Stimulated activated CD4-positive, alpha-beta T cell treated with anti-CD3 and anti-CD28 coated beads, TNF-alpha, amount 100 ng/mL, for 48 hours (primary cell): ENCODE measurements at places on chromosomes 3 and 15.

DNA sequence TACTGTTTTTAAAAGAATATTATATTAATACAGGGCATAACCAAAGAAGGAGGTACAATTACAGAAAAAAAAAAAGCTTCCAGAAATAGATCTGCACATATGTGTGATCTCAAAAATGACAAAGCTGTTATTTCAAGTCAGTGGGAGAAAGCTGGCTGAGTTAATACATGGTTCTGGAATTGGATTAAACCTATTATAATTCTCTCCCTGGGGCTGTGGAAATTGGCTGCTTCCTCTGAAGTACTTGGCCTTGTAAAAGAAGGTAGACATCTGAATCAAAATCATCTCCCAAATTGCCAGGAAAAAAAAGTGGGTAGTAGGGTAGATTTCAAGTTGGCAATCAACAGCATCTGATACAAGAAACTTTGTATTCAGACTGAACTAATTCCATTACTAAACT is 723.9 kb upstream of the ALCAM start:
- DNase-seq = no peak

- no peak for DNase-seq
These were observed 129.4 kb downstream of the VGLL4 start for GRCh38 chr3:11514191-11514821.

DNA sequence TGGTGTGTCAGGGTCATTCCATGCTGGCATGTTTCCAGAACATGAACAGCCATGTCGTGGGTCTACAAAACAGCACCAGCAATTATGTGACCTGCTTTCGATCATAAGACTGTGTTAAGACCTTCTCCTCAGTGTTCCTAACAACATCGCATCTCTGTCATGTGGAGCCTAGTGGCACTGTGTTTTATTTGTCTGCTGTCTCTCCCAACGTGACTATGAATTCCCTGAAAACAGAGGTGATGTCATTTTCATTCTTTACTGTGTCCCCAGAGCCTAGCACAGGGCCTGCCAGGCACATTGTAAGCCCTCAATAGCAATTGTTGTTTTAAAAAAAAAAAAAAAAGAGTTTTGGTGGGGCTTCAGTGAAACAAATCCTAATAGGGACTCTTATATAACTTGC is 94.2 kb upstream of the IL12A start:
- no peak for DNase-seq

DNA sequence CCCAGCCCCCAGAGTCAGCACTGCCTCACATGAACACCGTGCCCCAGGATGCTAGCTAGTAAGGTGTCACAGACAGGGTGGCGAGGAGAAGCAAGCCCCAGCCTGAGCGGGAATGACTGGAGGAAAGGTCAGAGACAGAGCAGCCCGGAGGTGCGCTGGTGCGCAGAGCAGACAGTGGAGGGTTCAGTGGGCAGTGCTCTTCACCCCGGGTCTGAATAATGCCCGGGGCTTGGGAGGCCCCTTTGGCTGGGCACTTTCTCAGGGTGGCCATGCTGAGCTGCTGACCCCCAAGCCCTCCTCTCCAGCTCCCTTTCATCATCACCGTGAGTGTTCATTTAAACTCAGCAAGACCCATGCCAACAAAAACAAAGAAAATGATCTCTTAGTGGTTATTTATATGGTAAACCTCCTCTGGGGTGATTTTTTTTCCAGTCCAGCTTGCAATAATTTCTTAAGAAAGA is 110.8 kb downstream of the VGLL4 start:
- no peak for DNase-seq

- no peak for DNase-seq
These were observed 7.8 kb downstream of the MELTF start for GRCh38 chr3:197021729-197022404.

- DNase-seq = peak; percentile 43
These were observed 98.9 kb upstream of the TBC1D5 start for GRCh38 chr3:17841190-17841828.

DNA sequence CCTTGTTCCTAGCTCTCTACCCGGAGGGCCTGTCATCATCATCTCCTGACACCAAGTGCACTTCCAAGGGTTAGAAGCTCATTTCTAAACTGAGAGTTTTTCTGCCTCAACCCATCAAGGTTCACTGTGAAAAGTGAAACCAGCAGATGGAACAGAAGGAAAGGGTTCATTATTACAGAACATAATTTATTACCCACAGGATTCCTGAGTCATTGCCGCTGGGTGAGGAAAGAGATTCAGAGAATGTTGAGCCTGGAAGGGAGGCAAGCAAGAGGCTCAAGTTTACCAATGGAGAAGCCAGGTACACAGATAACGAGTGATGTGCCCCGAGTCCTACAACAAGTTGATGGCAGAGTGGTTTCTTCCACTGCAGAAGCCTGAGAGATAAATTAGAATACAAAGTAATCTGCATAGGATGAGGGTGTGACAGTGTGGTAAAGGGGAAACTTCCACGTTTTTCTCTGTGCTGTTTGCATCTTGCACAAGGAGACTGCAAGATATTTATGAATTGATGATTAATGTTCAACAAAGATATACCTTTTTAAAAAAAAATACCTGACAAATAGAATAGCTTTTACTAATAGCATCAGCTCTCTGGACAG is 80.5 kb upstream of the SETMAR start:
- no peak for DNase-seq

DNA sequence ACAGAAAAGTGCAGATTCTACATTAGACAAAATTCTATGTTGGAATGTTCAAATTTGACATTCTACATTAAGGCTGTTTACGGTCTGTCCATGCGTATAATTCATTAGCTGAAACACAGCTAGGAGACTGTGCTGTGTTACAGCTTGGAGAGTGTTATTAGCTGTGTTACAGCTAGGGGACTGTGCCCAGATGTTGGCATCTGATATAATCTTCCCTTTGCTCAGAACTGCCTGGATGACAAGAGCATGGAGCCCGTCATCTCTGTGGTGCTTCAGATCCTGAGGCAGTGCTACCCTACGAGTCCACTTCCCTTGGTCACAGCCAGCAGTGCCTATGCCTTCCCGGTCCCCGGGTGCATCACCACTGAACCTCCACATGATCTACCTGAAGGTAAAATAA is 177.0 kb downstream of the AGBL1 start:
- DNase-seq = no peak

GRCh38 chr3:53328746-53329145 is 18.6 kb downstream of the DCP1A start:
- DNase-seq = no peak

- DNase-seq = no peak
These were observed 3.0 kb upstream of the MRPS22 start for GRCh38 chr3:139340784-139341183.

DNA sequence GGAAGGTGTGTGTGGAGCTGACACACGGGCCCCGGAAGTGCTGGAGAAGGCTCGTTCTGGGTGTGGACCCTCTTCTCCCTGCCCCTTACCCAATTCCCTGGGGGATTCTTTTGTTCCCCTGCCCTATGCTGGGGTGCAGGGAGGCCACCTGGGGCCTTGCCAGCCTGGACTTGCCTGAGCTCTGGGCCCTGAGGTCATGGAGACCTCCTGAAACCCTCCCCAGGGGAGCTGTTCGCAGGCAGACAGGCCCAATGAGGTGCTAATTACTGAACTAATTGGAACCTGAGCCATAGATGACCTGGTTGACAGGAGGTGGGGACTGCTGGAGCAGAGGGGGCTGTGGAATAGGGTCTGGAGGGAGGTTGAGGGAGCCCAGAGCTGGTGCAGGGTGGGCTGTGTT is 9.4 kb upstream of the C15orf39 start:
- no peak for DNase-seq

DNA sequence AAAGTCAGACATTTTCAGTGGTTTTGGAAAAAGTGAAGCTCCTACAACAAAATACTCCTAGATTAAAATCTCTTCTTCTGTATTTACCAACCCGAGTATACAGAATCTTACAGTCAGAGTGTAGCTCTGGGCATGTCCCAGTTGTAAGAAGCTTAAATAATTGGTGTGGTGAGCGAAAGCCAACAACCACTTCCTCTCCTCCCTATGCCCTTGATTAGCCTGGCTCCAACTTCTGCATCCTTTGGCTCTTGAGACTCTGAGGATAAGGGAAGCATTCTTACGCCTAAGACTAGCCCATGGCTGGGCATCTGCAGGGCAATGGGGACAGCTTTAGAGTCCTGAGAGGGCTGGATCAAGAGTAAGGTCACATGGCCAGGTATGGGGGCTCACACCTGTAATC is 25.5 kb downstream of the RFT1 start:
- no peak for DNase-seq

- DNase-seq = no peak
These were observed 32.3 kb downstream of the SLC9C1 start for GRCh38 chr3:112261742-112262141.

DNA sequence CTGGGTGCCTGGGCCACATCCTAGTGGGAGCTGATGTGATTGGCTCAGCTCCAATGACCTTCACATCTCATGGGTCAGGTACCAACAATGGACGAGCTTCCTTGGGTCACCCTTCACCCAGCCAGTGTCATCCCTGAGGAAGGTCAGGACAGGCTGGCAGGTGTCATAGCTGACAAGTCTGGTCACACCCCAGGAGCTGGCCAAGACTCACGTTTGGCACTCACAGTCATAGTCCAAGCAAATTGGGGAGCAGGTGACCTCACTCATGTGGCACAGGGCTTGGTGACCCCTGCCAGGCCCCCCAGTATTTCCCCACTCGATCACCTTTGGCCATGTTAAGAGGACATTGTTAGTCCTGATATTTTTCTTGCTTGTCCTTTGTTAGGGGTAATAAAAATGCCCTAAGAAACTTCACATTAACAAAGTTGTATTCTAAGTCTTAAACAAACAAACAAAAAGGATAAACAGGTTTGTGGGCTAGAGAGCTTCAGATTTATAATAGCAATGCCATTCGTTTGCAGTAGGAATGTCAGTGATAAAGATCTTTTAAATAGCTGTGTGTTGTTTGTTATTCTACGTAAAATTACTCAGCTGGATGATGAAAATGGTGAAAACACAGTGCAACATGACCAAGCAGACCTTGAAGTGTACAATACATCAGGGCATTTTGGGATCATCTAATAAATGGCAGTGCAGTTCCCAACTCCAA is 79.5 kb upstream of the POMGNT2 start:
- DNase-seq = no peak

- DNase-seq = no peak
These were observed 37.0 kb downstream of the CMTM8 start for GRCh38 chr3:32275506-32275905.

DNA sequence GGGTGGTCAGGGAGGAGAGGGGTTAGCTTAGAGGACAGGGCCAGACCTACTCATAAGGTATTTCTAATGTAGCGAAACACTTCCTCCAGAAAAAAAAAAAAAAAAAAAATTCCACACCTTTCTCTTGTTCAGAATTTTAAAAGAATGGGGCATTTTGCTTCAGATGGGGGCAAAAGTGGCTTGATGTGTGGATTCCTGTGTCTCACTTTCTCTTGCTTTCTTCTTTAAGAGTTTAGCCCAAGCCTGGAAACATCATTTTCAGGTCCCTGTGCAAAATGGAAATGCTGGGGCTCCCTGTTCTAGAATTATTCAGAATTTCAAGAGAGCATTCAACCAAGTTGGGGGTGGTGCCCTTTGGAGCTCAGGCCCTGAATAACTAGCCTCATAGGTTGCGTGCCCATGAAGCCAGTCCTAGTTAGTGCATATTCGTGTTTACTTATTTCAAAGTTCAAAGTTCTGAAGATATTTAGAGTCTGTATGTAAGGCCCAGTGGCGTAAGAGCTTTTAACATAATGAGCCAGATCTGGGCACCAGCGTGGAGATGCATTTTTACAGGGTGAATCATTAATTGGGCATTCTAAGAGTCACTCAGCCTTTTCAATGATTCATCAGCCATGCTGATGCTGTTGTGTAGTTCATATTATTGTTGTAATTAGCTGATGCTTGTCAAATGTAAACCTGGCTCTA is 104.5 kb downstream of the RPLP1 start:
- no peak for DNase-seq

GRCh38 chr15:72758182-72758581 is 25.4 kb downstream of the ADPGK start:
- DNase-seq = no peak

GRCh38 chr3:100891033-100891432 is 102.2 kb downstream of the ABI3BP start:
- DNase-seq = no peak

- no peak for DNase-seq
These were observed 12.2 kb upstream of the SACM1L start for GRCh38 chr3:45677033-45677446.

DNA sequence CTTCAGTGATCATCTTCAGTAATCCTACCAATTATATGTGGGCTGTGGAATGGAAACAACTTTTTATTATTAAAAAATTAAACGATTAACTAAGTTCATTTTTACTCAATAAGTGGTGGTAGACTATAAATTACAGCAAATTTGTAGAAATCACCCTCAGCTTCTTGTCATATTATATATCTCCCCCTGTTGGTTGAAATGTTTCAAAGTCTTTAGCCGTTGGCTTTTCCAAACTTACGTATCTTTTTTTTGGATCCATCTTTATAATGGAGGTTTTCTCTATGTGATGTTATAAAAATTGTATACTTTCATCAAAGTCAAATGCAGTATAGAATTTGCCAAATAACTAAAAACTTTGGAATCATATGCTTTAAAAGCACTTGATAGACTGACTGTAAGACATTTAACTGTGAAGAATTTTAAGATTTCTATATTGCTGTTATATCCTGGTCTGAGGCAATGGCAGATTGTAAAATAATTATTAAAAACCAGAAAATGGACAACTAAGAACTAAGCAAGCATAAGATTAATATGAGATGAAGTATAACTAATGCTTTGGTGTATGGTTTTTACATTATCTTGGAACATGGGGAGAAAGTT is 44.7 kb downstream of the ATP11B start:
- no peak for DNase-seq

GRCh38 chr3:129228891-129229585 is 20.4 kb upstream of the COPG1 start:
- DNase-seq = no peak

DNA sequence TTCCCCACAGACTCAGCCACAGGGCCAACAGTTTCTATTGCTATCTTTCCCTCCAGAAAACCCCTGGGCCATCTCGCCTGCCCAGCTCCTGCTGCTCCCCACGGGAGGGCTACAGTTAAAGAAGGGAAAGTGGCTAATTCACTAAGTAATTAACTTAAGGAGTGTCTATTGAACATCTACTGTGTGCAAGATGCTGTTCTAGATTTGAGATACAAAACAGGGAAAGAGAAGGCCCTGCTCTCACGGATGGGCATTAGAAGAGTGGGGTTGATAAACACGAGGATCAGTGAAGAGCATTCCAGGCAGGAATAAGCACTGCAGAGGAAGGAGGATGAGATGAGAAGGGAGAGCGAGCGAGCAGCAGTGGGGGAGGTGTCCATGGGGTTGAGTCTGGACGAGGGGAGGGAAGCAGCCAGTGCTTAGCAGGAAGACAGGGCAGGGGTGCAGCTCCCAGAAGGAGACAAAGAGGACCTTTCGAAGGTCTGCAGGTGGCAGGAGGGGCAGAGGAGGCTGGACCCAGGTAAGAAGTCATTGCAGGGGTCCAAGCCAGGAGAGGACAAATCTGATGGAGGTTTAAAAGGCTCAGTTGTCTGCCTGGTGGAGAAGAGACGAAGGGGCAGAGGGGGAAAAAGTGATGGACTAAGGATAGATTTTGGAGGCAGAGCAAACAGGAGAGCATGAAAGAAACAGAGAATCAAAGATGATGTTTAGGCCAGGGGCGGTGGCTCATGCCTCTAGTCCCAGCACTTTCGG is 64.7 kb downstream of the KLF15 start:
- DNase-seq = no peak

GRCh38 chr15:46117071-46117470 is 482.2 kb downstream of the SQOR start:
- no peak for DNase-seq
